Pancreas (tissue), 10 donors: ENCODE measurements at places on chromosomes 6 and 20. TPM values are rescaled to one million over a fixed set of nuclear protein-coding genes. Genes with fewer than 3 reads are reported as not detected.

GZF1 gene
- 4.5 TPM for polyA plus RNA-seq

TSPO2 gene
- 0.12 TPM for polyA plus RNA-seq

C4B gene
- 137 TPM for polyA plus RNA-seq

DDX39B gene
- polyA plus RNA-seq: 423 TPM

MUCL3 gene
- polyA plus RNA-seq: 1.2 TPM

NHSL1 gene
- 4.6 TPM for polyA plus RNA-seq
